ENCODE measurements at places on chromosomes 4 and X.
A peak's percentile ranks its signal among the peaks of the same experiment; 100 is the strongest.

- no peak for DNase-seq
These were observed 80.4 kb upstream of the GPC4 start for GRCh38 chrX:133495464-133496391.

GRCh38 chrX:30900227-30900626, 11.2 kb upstream of the TAB3 start:
- DNase-seq = no peak

DNA sequence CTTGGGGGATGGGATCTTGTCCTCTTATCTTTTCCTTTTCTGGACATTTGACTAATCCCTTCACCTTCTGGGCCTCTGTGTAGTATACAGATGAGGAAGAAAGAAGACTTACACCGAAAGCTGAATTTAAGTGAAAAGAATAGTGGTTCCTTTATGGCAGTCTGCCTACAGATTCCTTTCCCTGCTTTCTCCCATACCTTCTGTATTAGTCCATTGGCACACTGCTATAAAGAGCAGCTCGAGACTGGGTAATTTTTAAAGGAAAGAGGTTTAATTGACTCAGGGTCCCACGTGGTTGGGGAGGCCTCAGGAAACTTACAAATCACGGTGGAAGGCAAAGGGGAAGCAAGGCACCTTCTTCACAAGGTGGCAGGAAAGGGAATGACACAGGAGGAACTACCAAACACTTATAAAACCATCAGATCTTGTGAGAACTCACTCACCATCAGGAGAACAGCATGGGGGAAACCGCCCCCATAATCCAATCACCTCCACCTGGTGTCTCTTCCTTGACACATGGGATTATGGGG, 34.0 kb upstream of the CD38 start:
- DNase-seq = no peak

GRCh38 chr4:154738426-154738825, 5.4 kb upstream of the LRAT start:
- DNase-seq = no peak

GRCh38 chr4:183398298-183399125, 45.9 kb upstream of the CDKN2AIP start:
- peak; percentile 70 for DNase-seq

- DNase-seq = no peak
These were observed 342.8 kb downstream of the FAM47B start for GRCh38 chrX:35285289-35285962.

GRCh38 chr4:165992283-165992682, 119.2 kb downstream of the TLL1 start:
- no peak for DNase-seq

DNA sequence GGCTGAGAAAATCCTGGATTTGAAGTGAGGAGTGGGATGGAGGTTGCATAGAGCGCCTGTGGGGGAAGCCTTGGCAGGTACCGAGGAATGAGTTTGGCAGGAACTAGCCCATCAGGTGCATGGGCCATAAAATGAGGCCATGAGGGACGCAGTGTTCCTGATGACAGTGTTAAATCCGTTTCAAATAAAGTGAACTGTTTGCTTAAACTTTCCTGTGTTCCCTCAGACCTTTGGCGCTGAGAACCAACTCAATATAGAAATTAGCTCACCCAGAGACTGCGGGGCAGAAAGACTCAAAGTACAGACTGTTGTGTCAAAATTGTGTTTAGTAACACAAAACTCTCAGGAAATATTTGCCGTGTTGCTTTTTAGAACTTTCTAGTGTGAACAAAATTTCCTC, 250.0 kb upstream of the NR3C2 start:
- no peak for DNase-seq

DNA sequence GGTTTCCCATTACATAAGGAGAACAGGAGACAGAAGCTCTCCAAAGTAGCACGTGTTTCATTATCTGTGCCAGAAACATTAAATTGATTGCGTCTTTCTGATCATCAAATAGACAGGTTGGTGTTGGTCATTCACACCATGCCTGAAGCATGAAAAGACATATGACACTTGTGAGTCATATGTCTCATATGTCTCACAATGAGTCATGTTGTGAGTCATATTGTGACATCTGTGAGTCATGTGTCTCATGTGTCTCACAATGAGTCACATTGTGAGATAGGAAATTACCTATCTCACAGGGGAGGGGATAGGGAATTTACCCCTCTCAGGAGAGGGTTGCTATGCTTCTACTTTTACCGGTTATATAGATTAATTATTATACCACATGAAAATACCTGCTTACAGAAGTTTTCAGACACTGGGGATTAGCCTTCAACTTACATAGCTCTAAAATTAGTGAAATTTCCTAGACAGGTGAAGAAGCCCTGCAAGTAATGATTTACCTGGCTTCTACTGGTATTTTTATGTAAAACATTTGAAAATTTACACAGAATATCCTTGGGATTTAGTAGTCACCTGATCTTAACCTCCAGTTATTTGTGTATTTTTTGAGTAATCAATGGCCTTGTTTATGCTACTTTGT, 80.8 kb downstream of the NPFFR2 start:
- DNase-seq = no peak

DNA sequence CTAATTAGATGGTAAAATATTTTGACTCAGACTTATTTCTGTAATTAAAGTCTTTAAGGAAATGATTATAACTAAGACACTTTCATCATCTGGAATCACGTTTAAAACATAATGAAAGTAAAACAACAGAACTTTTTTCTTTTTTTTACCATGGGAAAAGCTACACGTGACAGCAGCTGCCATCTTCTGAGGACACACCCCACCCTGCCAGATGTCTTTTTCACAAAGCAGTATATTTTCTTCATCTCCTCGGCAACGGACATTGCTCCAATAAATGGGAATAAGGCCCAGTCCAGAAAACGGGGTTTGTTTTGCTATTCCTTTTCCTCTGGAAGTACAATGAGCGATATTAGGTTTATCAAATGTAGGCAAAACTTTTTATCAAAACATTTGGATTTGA, 17.5 kb downstream of the PRSS12 start:
- no peak for DNase-seq

DNA sequence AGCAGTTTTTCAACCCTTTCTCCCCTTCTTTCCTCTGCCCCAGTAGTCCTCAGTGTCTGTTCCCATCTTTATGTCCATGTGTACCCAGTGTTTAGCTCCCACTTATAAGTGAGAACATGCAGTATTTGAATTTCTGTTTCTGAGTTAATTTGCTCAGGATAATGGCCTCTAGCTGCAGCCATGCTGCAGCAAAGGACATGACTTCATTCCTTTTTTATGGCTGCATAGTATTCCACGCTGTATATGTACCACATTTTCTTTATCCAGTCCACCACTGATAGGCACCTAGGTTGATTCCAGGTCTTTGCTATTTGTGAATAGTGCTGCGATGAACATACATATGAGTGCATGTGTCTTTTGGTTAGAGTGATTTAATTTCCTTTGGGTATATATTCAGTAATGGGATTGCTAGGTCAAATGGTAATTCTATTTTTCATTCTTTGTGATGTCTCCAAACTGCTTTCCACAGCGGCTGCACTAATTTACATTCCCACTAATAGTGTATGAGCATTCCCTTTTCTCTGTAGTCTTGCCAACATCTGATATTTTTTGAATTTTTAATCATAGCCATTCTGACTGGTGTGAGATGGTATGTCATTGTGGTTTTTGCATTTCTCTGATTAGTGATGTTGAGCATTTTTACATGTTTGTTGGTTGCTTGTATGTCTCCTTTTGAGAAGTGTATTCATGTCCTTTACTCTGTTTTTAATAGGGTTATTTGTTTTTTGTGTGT, 54.6 kb upstream of the ANK2 start:
- DNase-seq = no peak

DNA sequence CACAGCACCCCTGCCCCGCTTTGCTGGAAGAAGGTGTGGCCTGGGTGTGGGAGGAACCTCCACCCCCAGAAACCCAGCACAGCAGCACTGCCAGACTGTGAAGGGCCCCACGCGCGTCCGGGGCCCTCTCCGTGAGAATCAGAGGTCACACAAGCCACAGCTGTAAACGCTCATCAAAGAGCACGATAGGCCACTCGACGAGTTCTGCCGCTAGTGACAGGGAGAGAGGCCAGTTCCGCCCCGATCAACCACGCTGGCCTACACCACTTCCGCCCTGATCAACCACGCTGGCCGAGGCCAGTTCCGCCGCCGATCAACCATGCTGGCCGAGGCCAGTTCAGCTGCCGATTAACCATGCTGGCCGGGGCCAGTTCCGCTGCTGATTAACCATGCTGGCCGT, 25.9 kb upstream of the ADRA2C start:
- DNase-seq = no peak

DNA sequence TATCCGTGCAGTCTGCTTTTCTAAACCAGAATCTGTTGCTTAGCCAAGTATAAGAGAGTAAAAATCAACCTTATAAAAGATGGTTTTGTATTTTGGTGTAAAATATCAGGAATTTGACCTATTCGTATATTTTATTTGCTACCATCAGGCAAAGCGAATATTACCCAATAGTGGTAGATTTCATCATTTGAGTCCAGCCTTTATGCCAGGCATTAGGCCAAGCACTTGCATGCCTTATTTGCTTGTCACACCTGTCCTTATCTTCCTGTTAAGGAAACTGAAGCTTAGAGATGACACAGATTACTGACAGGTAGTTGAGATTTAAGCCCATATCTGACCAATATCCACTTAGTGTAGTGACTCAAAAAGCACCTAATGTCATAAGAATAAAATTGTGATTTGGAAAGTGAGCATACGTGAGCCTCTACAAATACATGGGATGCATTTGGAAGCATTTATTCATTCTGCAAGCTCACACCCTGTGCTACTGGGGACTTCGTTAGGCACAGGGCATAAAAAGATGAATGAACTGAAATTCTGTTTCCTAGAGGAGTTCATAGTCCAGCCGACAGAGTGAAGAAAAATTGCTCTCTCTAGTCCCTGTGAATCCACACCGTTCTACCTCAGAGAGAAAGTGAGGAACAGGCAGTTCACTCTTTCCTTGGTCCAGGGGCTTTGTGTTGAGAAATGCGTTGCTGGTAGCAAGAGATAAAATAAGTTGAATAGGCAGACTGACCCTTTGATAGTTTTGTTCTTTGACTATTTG, 2.3 kb upstream of the RNF212 start:
- DNase-seq = no peak

DNA sequence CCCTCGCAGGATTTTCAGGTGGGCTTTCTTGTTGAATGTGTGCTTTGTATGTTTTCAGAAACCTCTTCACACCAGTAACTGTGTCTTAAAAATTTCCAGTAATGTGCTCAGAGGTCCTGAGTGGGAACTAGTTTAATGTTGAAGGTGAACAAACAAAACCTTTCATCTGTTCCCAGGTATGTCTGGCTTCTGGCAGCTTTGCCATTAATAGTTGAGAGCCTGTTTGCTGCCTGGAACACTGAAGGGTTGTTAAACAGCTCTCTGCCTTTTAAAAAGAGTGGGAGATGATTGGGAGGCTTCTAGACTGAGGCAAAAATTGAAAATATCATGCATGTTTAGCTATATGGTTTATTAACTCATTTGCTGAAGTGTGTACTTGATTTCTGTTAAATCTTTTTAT, 161.2 kb upstream of the AGTR2 start:
- DNase-seq = no peak

- DNase-seq = no peak
These were observed 1.4 kb downstream of the XK start for GRCh38 chrX:37686996-37687395.

DNA sequence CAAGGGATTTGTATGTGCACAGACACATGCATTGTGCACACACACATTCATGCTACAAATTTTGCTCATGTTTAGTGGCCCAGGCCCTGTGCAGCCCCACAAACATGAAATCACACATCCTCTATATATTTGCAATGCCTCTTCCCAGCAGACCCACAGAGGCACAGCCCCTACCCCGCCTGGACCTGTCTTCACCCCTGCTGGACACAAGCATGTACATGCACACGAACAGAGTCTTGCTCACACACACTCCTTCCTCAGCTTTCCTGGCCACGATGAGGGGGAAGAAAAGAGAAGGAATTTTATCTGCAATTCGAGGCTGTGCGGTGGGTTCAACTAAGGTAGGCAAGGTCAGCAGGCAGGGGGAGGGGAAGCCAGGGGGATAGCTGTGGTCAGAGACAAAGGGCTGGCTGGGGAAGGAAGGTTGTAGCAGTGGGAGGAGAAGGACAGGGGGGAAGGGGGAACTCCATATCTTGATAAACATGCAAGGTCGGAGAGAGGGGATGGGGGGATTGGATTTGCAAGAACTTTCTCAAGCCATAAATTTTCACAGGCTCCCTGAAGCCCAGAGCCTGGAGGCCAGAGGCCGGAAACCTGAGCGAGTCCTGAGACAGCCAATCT, 156.4 kb downstream of the EFNB1 start:
- DNase-seq = no peak

DNA sequence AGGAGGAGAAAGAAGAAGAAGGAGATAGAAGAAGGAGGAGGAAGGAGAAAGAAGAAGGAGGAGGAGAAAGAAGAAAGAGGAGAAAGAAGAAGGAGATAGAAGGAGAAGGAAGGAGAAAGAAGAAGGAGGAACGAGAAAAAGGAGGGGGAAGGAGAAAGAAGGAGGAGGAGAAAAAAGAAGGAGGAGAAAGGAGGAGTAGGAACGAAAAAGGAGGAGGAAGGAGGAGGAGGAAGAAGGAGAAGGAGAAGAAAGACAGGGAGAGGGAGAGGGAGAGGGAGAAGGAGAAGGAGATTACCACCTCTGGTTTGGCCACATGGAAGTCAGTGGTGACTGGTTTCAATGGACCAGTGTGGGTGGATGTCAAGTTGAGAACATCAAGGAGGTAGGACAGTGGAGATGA, 50.0 kb upstream of the VEGFD start:
- DNase-seq = no peak

GRCh38 chr4:142314247-142314646, 531.9 kb downstream of the INPP4B start:
- no peak for DNase-seq

DNA sequence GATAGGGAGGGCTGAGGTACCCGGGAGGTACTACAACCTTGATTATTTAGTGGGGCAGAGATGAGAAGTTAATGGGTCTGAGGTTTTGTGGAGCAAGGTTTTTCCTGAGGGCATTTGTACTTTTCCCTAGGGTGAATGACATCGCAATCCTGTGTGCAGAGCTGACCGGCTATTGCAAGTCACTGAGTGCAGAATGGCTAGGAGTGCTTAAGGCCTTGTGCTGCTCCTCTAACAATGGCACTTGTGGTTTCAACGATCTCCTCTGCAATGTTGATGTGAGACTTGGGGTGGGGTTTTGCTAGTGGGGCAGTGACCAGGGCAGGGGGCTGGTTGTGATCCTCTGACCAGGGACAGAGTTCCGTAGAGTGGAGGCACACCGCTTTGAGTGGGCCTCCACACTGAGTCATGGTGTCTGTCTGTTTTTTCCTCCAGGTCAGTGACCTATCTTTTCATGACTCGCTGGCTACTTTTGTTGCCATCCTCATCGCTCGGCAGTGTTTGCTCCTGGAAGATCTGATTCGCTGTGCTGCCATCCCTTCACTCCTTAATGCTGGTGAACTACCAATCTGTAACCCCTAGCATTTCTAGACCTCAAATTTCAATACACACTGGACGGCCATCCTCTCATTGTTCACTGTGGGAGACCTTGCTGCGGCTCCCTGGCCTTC, 9.9 kb downstream of the MED12 start:
- DNase-seq = no peak

All from activated naive CD4-positive, alpha-beta T cell treated with Interleukin-2 at 50 U/mL for 16 hours (primary cell).